Non-pigmented ciliary epithelial cell (primary cell): ENCODE measurements at places on chromosomes 6 and 20.

DNA sequence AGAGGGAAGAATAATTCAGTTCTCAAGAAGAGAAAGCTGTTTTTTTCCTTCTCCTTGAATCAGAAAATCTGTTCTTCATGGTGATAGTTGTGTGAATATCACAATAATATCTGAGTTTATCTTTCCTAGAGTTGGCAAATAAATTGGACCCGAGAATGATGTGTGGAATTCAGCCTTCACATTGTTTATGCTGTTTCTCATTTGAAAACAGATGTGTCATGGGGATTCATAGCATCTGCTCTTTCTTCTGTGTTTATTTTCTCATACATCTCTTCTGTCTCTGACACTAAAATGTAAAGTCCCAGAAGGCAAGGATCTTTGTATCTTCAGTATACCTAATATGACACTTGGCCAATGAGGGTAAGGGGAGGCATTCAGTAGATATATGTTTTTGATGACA lies 103.6 kb upstream of the SGK1 start:
- no peak for DNase-seq

DNA sequence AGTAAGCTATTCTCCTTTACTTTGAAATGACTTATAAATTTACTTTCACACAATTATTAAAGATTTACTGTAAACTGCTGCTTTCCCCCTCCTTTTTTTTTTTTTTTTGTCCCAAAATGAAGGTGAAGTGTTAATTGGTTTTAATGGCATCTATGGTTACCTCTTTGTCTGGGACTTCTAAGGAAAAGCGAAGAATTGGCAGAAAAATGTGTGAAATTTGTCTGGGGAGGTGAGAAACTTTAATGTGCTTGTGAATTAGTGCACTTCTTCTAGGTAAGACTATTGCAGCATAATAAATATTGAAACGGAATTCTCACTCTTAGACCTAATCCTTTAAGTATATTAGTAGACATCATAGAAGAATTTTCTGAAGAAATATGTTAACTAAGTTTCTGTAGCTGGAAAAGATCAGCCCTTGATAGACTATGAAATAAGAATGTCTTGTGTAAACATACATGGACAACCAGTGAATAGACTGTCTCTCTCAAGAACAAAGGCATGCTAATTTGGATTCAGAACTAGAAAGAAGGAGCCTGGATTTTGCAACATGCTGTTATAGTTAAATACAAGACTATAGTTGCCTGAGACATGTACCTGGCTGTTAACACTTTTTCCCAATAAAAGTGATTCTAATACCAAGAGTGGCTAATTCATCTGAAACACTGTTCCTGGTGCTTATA lies 23.9 kb downstream of the FLRT3 start:
- DNase-seq: no peak

DNA sequence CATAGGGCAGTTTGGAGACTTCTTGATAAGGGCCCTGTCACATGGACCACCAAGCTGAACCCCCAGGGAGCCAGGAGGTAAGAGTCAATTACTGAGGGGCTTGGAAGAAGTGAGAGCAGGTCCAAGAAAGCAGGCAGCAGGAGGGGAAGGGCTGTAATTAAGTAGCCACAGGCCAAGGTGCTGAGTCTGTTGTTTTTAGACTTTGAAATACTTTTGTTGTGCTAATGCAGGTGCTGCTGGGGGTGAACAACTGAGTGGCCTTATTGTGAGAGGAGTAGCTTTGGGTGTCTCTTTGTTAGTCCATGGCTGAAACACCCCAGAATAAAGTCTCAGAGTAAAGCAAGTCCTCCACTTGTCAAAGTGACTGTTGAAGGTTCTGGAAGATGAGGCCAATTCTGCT lies 267.0 kb upstream of the SUPT3H start:
- no peak for DNase-seq

DNA sequence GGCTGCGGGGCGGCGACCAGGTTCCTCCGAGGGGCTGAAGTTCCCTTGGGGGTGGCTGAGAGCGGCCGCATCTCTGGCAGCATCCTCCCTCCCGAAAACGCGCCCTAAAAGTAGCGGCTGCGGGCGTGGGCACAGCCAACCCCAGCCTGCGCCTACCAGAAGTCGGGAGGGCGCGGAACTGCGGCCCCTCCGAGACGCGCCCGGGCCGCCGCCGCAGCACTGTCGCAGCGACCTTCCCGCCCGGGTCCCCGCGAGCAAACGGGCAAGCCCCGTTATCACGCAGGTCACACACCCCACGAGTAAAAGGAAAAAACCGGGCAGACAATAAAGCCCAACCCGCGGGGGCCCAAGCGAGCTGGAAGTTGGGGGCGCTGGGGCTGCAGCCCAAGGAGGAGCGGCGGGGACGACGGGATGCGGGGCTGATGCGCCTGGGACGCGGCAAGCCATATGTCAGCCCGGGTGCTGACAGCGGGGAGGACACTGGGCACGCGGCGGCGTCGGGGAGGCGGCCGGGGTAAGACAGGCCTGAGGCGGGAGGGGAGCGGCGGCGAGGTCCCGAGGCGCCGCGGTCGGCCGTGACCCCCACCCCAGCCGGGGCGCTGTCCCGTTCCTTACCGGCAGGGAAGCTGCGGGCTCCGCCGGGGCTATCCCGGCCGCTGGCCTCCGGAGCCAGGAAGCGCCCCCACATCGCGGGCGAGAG lies 659 bp downstream of the CEP85L start:
- no peak for DNase-seq

- peak; percentile 97 for DNase-seq
Measured at GRCh38 chr20:34875642-34876405, 588 bp upstream of the ACSS2 start.

GRCh38 chr6:133306931-133307330 lies 65.8 kb downstream of the EYA4 start:
- no peak for DNase-seq
